ENCODE measurements at places on chromosomes 3 and 15.

DNA sequence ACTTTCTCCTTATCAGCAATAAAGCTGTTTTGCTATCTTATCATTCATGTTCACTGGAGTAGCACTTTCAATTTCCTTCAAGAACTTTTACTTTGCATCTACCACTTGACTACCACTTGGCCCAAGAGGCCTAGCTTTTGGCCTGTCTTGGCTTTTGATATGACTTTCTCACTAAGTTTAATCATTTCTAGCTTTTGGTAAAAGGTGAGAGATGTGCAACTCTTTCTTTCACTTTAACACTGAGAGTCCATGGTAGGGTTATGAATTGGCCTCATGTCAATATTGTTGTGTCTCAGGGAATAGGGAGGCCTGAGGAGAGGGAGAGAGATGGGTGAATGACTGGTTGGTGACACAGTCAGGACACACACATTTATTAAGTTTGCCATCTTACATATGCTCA is 31.0 kb upstream of the FAM3D start:
- DNase-seq: no peak

DNA sequence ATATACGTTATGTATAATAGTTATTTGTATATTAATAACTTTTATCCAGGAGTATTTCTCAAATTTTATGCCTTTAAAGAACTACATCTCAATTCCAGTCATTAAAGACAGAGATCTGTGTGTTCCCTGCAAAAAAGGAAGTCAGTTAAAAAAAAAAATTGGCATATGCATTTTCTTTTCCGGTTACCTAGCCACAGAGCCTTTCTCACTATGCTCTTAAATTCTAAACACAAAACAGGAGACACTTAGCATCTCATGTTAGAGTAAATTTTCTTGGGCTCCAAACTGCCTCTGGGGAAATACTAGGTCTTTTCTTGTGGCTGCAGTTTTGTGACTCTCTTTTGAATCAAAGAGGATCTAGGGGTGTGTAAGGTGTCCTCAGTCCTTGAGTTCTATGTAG is 105.9 kb downstream of the KCNH8 start:
- DNase-seq: no peak

GRCh38 chr15:62464705-62465104 is 299.6 kb upstream of the C2CD4B start:
- DNase-seq: no peak

DNA sequence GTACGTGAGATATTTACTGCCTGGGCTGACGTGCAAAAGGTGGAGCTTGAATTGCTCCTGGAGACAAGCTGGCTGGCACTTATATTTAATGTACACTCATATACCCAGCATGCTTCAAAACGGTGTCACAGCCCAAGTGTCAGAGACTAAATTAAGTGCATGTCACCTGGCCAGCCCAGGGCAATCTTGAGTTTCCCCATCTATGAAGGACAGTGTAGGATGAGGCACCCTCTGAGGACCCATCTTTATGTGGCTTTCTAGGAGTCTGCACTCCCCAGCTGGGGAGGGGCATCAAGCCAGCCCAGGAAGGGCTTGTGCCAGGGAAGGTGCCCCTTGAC is 5.3 kb downstream of the LRRC15 start:
- no peak for DNase-seq

DNA sequence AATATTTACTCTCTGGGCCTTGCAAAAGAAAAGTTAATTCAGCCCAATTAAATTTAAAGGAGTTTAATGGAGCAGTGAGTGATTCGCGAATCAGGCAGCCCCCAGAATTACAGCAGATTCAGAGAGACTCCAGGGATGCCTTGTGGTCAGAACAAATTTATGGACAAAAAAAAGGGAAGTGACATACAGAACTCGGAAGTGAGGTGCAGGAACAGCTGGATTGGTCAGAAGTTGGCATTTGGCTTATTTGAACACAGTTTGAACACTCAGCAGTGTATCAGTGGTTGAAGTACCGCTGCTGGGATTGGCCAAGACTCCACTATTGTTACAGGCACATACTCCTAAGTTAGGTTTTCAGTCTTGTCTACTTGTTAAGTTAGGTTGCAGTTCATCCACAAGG is 145.0 kb upstream of the GAP43 start:
- no peak for DNase-seq
